NCI-H510A (cell line): ENCODE measurements at places on chromosomes 11 and 22.

GRCh38 chr11:207863-208180 lies 314 bp downstream of the RIC8A start:
- no peak for DNase-seq

- DNase-seq = no peak
Observed at GRCh38 chr11:123547180-123547579, 107.2 kb downstream of the SCN3B start.

- DNase-seq = no peak
Observed at GRCh38 chr22:47587361-47587760, 824.9 kb downstream of the TBC1D22A start.

DNA sequence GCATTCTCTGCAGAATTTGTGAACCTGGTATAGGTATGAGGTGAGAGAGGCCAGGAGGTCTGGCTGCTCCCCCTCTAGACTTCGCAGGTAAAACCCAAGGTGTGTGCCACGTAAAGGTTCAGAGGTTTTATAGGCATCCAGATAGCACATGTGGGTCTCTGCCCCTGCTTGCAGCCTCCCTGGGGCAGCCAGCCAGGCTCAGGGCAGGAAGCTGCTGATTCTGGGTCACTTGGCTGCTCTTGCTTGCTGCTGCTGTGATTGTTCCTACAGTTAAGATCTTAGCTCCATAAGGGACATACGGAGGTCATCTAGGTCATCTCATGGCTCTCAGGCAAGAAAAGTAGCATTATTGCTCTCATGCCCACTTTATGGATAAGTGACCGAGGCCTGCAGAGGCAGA lies 30.2 kb downstream of the ZBTB16 start:
- DNase-seq = no peak

DNA sequence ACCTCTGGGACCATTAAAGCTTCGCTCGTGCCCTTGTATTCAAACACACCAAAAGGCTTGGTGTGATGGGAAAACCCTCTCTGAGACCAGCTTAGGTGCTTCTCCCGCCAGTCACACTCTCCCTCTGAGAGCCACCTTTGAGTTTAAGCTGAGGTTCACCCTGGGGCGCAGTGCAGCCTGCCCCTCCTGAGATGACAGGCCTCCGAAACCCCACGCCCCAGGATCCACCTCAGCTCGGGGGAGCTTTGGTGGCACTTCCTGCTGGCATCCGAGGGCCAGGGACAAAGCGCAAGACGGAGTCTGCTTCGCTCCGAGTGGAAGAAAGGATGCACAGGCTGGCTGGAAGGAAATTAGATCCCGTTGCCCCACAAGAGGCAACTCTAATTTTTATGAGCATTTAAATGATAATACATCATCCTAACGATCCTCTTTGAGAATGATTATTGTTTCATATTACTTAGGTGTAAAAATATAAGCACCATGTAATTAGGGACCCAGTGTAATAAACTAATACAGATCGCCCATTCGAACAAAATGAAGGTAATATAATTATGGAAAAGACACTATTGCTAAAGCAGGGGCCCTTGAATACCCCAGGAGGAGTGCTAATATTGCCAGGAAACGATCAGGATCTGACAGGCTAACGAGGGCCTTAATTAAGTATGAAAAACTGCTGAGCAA lies 134.7 kb downstream of the CEP164 start:
- DNase-seq = no peak

- no peak for DNase-seq
Observed at GRCh38 chr11:34155757-34156062, 50.3 kb downstream of the NAT10 start.

DNA sequence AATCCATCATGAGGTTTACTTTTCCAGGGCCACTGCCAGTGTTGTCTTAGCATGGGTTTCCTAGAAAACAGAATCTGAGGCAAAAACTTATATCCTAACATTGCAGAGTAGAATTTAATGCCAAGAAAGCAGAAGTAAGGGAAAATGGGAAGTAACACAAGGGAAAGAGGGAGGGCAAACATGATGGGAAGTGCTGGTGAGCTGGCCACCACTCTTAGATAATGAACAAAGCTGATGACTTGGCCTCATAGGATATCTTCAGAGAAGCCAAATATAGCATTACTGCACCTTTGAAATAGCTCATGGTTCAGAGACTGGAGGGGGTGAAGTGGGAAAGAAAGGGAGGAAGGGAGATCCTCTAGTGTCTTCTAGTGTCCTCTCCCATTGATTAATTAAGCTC lies 24.8 kb upstream of the CALCB start:
- DNase-seq = no peak

GRCh38 chr11:28009388-28009787 lies 98.6 kb downstream of the KIF18A start:
- DNase-seq = no peak

GRCh38 chr11:76424379-76424778 lies 20.4 kb upstream of the EMSY start:
- DNase-seq = no peak

GRCh38 chr11:18310800-18311340 lies 11.1 kb downstream of the HPS5 start:
- DNase-seq = no peak

DNA sequence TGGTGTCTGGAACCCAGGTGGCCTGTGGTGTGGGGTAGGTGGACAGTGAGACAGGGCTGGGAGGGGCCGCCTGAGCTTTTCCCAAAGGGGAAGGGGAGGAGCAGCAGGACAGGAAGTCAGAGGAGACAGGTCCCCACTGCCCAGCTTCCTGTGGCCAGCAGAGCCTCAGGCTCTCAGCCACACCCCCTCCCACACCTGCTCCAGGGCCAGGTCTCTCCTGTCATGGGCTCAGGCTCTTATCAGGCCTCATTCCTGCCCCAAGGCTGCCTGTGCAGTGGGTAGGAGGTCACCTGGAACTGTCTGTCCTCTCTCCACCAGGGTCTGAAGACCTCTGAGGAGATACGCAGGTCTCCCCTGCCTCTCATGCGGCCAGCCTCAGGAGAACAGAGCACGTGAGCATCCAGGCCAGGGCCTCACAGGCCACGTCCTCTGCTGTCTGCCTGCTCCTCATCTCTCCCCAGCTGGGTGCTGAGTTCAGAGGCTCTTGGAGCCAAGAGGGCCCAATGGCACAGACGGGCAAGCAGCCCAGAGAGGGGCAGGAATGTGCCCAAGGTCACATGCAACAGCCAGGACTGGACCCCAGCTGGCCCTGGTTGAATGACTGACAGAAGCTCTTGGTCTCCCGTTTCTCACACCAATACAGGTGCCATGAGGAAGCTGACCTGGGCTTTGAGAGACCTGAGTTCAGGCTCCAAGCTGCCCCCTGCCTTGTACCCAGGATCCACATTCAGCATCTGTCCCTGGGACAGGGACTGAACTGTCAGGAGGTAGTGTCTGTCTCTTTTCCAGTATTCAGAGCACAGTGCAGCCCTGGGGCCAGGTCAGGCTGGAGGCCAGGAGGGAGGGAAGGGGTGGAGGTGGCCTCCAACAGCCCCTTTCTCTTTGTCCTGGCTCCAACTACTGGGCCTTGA lies 16.7 kb downstream of the STARD10 start:
- no peak for DNase-seq

- no peak for DNase-seq
Observed at GRCh38 chr11:11414996-11415395, 61.9 kb upstream of the CSNK2A3 start.

- no peak for DNase-seq
Observed at GRCh38 chr11:65997286-65997685, 4.7 kb downstream of the EIF1AD start.

GRCh38 chr11:75450826-75451821 lies 18.1 kb upstream of the KLHL35 start:
- DNase-seq = no peak

DNA sequence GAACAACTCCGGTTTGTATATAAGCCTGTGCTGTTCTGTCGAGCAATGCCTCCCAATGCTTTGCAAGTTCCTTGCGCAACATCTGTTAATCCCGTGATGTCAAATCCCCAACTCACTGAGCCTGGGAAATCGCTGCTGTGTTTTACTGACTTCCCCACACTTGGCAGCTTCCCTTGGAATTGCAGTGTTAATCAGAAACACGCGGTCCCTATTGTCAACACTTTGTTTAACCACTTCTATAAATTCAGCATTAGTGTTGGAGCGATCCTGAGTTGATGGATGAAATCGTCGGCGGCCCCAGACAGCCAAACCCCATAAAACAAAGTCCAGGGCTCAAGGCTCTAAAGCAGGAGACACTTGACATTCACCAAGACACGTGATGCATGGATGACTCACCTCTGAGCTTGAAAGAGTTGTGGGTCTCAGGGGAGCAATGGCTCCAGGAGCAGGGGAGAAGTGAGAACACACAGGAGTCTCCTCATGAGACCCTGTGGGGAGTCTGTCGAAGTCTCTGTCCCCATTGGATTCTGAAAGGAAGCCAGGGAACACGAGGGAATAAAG lies 555.3 kb downstream of the MIAT start:
- DNase-seq = no peak

DNA sequence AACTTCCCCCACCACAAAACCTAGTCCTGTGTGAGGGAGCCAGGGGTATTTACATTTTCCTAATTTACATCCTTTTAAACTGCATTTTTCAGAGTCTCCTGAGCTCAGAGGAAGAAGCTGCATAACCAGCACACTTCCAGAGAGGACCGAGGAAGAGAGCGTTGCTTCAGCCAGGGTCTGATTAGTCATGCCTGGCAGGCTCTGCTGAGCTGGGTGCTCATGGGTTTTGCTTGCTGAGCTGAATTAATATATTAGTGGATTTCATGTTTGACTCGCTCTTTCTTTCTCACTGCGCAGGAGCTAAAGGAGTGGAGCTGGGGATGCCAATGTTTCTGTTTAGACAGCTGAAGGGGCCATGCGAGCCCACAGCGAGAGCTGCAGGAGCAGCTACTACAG lies 539.3 kb upstream of the B3GAT1 start:
- no peak for DNase-seq

- no peak for DNase-seq
Observed at GRCh38 chr11:61347916-61348461, 13.7 kb downstream of the CYB561A3 start.

DNA sequence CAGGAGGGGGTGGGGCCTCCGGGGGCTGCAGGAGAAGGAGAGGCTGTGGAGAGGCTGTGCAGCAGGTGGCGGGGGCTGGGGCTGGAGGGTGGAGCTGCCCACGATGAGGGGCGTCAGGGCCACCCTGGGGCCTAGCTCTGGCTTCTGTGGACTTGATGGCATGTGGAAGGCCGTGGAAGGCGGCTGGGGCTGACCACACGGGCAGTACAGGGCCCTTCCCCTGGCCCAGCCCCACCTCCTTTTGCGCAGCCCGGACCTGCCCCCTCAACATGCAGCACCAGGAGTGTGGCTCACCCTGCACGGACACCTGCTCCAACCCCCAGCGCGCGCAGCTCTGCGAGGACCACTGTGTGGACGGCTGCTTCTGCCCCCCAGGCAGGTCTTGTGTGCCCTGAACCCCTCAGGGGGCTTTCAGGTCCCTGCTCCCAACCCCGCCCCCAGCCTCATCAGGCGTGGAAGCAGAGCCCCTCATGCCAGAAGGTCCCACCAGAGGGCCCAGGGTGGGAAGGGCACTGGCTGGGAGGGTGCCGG lies 6.1 kb downstream of the MUC5B start:
- no peak for DNase-seq

- no peak for DNase-seq
Observed at GRCh38 chr22:48045369-48045768, 1282.9 kb downstream of the TBC1D22A start.

- no peak for DNase-seq
Observed at GRCh38 chr11:17939542-17939941, 73.3 kb downstream of the SERGEF start.

DNA sequence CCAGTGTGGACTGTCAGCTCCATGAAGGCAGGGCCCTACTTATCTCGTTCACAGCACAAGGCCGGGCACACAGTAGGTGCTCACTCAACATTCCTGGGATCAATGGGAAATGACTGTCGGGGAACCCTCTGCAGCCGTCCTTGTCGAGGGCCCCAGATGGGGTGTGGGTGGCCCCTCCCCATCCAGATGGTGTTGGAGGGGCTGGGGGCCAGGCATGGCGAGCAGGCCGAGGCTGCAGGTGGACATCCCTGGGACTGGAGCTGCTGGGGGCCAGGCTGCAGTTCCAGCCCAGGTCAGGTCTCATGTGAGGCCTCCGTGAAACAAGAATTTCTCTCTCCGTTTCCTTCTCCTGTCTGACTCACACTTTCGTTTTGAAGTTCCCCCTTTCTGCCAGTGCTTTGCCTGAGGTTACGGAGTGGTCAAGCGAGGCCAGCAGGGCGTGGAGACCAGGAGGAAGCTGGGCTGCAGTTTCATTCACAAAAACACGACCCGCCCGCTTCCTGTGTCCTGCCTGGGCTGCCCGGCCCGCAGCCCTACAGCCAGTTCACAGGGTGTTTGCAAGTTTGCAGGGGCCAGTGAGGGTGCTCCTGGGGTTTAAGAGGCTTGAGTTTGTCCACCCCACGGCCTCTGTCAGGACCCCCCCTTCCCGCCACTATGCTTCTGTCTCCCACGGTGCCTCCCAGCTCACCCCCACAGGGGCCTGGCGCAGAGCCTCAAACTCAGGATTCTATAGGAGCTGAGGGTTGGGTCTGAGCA lies 4.5 kb downstream of the MYEOV start:
- DNase-seq = no peak

DNA sequence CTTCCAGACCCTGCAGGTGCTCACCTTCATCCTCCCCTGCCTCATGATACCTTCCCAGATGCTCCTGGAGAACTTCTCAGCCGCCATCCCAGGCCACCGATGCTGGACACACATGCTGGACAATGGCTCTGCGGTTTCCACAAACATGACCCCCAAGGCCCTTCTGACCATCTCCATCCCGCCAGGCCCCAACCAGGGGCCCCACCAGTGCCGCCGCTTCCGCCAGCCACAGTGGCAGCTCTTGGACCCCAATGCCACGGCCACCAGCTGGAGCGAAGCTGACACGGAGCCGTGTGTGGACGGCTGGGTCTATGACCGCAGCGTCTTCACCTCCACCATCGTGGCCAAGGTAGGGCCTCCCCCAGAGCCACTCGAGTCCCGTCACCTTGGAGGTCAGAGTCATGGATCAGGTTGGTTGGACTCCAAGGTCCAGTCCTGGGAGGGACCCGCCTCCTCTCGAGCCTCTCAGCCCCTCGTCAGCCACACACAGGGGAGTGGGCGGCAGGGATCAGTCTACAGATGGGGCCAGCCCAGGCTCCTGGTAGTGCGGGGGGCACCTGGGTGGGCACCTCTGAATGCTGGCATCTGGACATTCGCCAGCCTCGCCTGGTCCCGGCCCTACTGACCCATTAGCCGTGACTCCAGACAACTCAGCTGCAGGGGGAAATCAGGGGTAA lies 34.8 kb upstream of the SLC22A12 start:
- DNase-seq = no peak

DNA sequence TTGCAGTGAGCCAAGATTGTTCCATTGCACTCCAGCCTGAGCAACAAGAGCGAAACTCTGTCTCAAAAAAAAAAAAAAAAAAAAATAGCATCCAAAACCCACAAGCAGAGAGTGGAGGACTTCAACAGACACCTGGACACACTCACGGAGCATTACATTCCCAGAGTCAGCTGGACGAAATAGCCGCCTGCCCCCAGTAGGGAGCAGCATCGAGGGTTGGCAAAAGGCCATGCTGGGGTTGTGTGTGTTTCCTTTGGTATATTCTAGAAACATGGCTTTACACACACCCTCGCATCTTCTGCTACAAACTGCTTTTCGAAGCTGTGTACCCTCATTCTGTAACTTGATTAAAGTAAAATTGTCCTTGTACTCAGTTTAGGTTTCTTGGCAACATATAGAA lies 5.3 kb downstream of the ADA2 start:
- no peak for DNase-seq

GRCh38 chr11:83078269-83078668 lies 6.6 kb upstream of the RAB30 start:
- no peak for DNase-seq
